ENCODE measurements at places on chromosomes 12 and 14.
A peak's percentile ranks its signal among the peaks of the same experiment; 100 is the strongest.

DNA sequence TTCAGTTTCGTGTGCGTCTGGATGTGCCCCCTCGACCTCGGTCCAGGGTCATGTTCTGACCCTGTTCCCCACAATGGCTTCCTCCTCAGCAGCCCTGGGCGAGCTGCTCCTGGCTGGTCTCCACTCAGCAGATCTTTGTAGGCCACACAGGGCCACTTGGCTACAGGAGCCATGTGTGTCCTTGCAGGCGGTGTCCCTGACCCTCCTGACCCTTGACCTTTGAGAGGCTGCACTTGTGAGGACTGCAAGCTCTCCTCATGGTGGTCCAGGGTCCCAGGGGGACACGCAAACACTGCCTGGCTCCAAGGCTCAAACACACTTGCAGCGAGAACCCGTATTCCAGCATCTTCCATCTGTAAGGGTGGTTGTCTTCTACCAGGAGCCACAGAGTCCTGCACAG is 7.5 kb upstream of the SIVA1 start:
- DNase-seq: no peak

DNA sequence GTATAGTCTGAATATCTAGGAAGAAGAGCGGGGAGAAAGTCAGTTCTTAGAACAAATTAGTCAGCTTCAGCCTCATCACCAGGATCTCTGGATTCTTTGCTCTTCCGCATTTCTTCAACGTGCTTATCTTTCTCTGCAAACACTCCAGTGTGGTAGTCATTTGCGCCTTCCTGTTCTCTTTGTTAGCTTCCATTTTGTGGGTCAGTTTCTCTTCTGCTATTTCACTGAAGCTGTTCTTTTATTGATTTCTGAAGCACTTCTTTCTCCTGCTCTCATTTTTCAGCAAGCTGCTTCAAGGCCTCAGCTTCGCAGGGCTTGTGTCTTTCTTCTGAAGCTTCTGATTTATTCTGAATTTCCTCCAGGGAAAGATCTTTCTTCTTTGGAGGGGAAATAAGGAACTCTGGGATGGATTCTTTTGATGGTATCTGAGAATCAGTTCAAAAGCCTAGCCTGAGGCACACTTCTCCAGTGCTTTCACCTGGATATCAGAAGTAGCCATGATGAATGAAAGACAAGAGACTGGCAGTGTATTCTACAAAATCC is 13.5 kb downstream of the AMN1 start:
- no peak for DNase-seq

DNA sequence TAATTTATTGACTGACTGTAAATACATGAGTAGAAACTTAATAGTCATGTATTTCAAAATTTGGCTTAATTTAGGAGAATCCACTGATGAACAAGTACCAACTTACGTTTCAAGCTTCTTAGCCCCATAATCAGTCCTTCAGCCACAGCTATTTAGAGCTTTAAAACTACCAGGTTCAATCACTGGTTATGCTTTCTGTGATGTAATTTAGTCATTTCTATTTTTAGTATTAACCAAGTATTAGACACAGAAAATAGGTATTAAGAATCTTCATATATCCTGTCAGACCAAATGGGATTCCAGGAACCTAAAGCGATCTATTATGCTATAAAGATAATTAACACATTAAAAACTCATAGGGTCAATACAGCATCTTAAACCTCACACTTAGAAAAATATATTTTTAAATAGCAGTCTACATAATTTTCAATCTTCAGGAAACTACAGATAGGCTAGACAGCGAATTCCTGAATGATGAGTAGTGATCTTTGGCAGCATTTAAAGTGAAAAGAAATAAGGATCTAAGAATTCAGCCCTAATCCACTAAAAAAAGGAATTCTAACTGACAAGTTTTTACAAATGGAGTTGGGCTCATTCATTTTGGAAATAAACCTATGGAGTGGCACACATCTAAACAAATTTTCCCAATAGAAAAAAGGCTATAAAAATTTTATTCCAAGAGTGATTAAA is 51.5 kb downstream of the ZC3H14 start:
- peak; percentile 55 for DNase-seq

DNA sequence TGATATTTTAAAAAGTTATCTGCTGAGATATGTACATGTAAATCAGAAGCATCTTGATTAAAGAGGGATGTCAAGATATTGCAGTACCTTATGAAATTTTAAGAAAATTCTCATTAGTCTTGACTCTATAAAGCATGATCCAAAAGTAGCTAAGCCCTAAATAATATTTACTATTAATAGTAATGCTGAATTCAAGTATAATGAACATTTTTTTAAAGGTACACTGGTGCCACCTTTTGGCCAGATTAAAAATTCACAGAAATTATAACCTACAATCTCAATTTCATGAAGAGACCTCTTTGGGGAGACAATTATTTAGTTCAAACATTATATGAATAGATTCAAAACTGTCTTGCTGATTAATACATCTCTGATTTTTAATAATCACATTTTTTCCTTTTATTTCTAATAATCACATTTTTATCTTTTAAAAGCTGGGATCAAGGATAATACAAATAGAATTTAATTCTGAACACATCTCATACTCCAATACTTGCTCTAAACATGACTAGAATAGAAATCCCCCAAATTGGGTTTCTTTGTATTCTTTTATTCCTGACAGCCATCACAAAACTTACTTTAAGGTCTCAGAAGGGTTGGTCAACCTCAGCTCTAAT is 13.4 kb downstream of the AKAP5 start:
- DNase-seq: peak; percentile 43

DNA sequence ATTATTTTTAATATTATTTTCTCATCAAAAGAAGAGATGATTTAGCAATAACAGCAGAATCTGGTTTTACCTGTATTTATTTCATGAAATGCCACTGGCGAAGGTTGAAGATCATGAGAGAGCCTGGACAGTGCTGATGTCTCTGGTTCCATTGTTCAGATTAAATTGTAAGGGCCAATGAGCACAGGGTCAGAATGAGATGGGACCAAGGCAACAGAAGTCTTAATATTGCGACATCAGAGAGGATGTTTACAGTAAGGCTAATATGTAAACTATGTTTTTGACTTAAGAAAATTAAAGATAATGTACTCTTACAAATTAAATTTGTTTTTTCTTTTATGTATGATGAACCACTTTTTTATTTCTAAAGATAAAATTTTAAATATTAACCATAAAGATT is 35.2 kb upstream of the KLRD1 start:
- no peak for DNase-seq

GRCh38 chr14:30005114-30005808 is 77.6 kb upstream of the PRKD1 start:
- DNase-seq: peak; percentile 60

DNA sequence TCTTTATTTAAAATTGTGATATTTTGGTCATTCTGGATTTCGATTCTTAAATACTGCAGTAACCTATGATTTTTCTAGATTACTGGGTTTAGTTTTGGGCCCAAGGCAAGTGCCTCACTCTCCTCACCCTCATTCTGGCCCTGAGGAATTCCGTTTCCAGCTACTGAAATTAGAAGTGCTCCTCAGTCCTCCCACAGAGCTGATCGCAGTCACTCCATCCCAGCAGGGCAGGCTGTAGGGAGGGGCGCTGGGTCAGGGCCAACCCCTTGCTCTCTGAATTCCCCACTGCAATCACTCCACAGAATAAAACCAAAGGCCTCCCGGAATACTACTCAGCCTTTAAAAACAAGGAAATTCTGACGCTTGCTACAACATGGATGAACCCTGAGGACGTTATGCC is 66.5 kb upstream of the DIO3 start:
- no peak for DNase-seq

- DNase-seq: no peak
Observed at GRCh38 chr12:59833408-59833807, 237.6 kb downstream of the SLC16A7 start.

GRCh38 chr12:112852127-112852526 is 54.6 kb upstream of the OAS1 start:
- DNase-seq: no peak

GRCh38 chr12:14260011-14260993 is 105.2 kb upstream of the ATF7IP start:
- DNase-seq: peak; percentile 87

DNA sequence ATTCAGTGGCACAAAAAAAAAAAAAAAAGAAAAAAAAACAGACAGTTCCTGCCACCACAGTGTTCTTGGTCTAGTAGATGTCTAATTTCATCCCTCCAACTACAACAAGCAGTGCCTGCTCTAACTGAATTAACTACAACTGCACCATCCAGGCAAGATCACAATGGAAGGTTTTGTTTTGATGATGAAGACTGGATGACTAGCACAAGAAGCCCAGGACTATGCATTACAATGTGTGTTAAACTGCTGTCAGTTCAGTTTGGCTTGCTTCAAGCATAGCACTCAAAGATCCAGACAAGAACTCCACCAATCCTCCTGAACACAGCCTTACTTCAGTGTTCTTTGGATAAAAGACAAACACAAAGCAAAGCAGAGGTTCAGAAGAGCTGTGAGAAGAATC is 279.9 kb downstream of the GRIN2B start:
- no peak for DNase-seq

- DNase-seq: no peak
Observed at GRCh38 chr12:129312048-129312447, 458.8 kb downstream of the GLT1D1 start.

DNA sequence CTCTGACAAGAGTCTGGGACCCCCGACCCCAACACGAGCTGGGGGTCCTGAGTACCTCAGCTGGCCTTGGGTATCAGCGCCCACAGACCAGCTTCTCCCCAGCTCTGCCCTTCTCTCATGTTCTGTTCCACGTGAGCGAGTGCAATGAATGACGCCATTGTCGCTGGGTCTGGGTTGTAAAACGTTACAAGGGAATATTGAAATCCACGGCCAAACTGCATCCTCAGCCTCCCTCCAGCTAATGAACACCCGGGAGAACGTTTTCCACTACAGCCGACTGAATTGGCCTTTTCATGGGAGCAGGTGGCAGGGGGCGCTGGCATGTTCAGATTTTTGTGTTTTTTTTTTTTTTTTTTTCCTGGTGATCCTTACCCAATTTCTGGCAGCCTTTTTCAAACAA is 34.7 kb downstream of the TBX5 start:
- DNase-seq: no peak

- DNase-seq: no peak
Observed at GRCh38 chr12:159156-159782, 54.7 kb downstream of the SLC6A12 start.

DNA sequence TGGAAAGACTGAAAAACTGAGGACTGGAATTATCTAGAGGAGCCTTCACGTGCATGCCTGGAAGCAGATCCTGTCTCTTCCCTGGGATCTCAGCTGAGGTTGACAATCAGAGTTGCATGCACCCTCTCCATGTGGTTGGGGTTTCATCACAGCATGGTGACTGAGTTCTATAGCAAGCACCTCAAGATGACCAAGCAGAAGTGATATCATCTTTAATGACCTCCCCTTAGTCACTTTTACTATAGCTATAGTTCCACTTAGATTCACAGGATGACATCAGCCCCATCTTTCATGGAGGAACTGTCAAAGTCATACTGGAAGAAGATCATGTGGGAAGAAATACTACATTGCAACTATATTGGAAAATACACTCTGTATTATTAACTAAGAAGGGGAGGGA is 105.8 kb upstream of the ATXN7L3B start:
- no peak for DNase-seq

DNA sequence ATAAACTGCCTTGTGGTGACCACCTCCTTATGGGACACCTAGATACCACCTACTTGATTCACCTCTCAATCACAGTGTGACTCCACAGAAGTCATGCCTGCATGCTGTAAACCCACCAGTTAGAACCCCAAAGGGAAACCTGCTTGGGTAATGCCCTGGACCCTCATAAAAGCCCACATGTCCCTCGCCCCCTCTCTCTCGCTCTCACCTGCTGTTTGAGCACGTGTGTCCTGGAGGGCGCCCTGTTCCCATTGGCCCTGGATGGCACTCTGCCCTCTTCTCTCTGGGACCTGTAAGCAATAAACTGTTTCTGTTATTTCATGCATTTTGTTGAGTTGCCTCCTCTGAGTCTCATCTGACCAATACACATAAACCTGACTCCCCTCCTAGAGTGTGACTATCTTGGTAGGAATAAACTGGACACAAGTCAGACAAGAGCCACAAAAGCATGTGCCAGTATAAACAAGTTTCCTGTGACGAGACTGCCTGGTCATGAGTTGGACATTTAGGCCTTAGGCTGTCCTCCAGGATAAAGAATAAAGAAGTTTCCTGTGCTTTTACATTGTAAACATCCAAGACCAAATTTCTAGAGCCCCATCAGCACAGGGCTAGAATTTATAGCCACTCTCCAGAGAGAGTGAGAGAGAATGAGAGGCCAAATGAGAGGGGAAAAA is 8.6 kb downstream of the IFI27L2 start:
- peak; percentile 40 for DNase-seq

DNA sequence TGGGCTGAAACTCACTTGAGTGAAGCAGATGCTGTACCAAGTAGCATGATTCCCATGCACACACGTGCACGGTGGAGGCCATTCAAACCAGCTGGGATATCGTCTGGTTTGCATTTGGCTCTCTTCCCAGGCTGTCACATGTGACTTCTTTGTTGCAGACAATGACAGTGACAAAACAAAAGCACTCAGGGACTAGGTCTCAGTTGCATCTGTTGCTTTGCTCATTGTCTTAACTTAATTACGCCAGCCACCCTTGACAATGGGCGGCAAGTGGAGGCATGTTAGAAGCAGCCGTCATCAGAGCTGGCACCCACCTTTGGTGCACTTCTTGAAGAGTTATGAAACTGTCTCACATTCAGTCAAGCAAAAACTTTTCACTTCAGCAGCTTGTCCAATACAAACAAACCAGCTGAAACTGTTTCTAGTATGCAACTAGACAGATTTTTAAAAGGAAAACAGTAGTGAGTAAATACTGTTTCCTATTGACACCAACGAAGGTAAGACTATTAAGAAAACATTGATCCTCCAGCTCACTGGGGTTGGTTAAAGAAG is 74.3 kb downstream of the IGF1 start:
- DNase-seq: peak; percentile 14

GRCh38 chr14:46404865-46405811 is 246.4 kb downstream of the RPL10L start:
- no peak for DNase-seq

- DNase-seq: no peak
Observed at GRCh38 chr14:86955771-86956354, 1037.1 kb downstream of the GALC start.

- DNase-seq: no peak
Observed at GRCh38 chr12:77667101-77667500, 163.6 kb upstream of the NAV3 start.

GRCh38 chr12:47773858-47774580 is 981 bp downstream of the SLC48A1 start:
- DNase-seq: no peak

GRCh38 chr14:51957950-51958349 is 31.4 kb upstream of the RTRAF start:
- no peak for DNase-seq

All from AG08395 (cell line).